ENCODE measurements at places on chromosomes 4 and X. TPM values are rescaled to one million over a fixed set of nuclear protein-coding genes. Genes with fewer than 3 reads are reported as not detected.

Gene DOK7
- total RNA-seq, result 3.4 TPM

Gene MTMR8
- total RNA-seq, result 0.54 TPM

Gene TIGD4
- 0.36 TPM for total RNA-seq

Gene SMIM31
- not detected for total RNA-seq

Gene CLGN
- 0.39 TPM for total RNA-seq

Gene FRMD7
- total RNA-seq, result 0.10 TPM

Gene CT45A5
- not detected for total RNA-seq

Gene ARAP2
- total RNA-seq, result 1.4 TPM

Gene NXF3
- 0.32 TPM for total RNA-seq

Gene PCYT1B
- not detected for total RNA-seq

Gene TMEM156
- total RNA-seq, result not detected

Gene CFAP47
- total RNA-seq, result 0.20 TPM

Gene BLOC1S4
- 15.0 TPM for total RNA-seq

DNA sequence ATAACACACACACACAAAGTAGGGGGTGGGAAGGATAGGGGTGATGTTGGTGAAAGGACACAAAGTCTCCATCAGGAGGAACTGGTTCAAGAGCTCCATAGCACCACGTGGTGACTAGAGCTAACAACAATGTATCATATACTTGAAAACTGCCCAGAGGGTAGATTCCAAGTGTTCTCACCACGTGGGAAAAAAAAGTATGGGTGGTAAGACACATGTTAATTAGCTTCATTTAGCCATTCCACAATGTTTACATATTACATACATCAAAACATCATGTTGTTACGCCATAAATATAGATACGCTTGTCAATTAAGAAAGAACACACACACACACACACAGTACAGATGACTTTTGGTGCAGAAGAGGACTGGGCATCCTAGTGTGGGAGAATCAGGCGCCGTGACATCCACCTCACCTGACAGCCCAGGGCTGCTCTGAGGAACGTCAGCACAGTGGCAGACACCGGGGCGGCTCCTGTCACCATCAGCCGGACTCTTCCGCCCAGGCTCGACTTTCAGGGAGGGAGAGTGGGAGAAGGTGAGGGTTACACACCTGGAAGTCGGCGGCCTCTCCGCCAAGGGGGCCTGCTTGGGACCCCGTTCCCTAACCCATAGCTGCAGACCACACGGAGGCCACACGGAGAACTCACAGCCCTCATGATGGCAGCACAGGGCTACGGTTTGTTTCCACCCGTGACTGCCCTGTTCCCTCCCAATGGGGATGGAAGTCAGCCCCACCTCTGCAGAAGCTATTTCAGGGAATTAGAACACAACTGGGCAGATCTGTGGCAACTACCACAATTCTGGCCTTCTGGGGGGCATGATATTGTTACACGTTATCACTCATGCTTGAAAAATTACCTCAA is 31.8 kb upstream of the CENPU start:
- DNase-seq, result no peak

GRCh38 chr4:155077452-155078229 is 130.8 kb upstream of the NPY2R start:
- no peak for DNase-seq

- DNase-seq, result no peak
Observed at GRCh38 chrX:102548231-102548630, 31.7 kb upstream of the TMSB15A start.

- DNase-seq, result no peak
Observed at GRCh38 chr4:101669832-101670188, 120.7 kb upstream of the BANK1 start.

DNA sequence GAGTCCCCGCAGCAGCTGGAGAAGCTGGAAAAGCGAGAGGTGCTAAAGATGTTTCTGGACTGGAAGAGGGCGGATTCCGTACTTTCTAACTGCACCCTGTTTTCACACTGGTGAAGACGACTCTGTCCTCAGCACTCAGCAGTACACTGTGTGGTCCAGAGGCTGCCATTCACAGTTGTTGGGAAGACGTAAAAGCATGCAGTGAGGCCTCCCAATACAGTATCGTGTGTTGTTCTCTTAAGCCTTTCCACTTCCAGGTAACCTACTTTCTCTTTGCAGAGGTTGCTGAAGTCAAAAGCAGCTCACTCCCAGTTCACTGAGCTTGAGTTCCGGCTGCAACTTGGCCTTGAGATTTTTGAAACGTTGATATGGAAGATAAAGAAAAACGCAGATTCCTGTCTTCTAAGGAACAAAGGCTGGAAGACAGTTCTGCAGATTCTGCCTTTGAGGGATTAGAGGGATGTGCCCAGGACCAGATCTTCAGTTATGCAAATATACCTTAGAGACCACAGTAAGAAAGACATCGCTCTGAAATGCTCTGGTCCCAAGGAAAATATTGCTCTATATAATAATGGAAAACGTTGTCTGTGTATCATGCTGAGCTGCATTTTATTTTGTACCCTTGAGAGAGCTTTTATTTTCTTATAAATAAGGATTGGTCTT is 540.9 kb downstream of the TRIML1 start:
- no peak for DNase-seq

GRCh38 chr4:67922697-67923096 is 38.9 kb upstream of the TMPRSS11D start:
- DNase-seq, result no peak

- no peak for DNase-seq
Observed at GRCh38 chr4:104465201-104465600, 29.5 kb downstream of the CXXC4 start.

DNA sequence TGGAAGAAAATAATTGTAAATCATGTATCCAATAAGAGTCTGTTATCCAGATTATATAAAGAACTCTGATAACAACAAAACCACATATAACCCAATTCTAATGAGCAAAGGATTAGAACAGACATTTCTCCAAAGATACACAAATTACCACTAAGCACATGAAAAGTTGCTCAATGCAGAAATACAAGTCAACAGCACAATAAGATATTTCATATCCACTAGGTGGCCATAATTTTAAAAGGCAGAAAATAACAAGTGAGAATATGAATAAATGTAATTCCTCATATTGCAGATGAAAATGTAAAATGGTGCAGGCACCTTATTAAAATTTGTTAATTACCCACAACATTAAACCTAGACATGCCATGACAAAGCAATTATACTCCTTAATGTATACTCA is 73.9 kb upstream of the ZCCHC13 start:
- no peak for DNase-seq

- no peak for DNase-seq
Observed at GRCh38 chr4:176198316-176198903, 3.0 kb upstream of the SPATA4 start.

DNA sequence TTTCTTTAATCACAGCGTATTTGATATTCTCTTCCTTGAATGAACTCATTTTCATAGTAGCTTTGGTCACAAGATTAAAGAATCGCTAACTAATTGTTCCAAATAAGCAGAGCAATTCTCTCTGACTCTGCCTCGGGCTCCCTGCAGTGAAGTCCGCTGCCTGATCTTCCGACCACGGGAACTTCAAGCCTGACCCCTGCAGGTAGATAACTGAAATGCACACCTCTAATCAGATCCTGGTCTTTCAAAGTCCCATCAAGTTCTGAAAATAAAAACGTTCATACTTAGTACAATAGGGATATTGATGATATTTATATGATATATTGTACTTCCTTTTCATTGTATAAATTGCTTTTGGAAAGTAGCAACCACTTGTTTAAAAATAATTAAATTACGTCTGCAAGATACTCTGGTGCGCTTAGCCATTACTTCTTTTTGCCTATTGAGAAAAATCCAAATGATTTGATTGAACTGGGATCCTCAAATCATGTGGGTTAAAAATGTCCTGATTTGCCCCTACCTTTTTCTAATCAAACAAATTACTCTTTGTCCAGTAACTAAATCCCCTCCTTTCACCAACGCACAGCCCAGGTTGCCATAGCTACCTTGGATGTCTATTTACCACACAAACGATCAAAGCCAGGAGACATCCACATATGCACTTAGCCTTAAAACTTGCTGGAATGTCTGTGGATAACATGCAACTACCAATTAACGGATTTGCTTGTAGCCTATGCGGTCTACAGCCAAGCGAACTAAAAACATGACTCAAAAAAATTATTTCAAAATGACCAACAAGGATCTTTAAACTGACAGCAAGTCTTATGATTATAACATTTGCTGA is 4.2 kb downstream of the MID1 start:
- no peak for DNase-seq

DNA sequence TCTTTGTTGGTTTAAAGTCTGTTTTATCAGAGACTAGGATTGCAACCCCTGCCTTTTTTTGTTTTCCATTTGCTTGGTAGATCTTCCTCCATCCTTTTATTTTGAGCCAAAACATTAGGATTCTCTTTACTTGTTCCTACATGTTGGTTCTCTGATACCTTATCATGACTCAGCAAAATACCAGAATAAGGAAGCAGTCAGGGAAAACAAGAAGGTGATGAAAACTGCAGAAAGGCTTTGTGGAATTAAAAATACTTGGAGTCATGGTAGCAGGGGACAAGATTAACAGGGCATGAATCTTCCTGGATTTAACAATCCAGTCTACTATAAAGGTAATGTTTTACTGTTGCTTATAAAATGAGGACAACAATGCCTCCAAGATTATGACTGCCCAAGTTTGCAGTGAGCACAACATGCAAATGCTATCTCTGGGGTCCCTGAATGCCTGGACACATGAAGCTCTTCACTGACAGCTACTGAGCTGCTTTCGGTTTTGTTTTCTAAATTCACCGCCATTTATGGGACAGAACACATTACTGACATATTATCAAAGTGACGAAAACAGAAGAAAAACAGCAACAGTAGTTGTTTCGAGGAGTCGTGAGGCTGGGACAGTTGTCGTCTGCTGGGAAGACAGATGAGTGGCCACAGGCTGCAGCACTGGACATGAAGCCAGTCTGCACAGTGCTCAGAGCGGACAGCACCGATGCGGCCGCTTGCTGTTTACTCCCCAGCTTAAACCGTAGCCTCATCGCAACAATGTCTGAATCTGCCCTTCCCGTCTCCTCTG is 174.5 kb upstream of the DKK2 start:
- no peak for DNase-seq

- DNase-seq, result no peak
Observed at GRCh38 chr4:152454398-152455011, 81.4 kb downstream of the FBXW7 start.

- DNase-seq, result no peak
Observed at GRCh38 chr4:106355193-106355592, 13.4 kb downstream of the GIMD1 start.

DNA sequence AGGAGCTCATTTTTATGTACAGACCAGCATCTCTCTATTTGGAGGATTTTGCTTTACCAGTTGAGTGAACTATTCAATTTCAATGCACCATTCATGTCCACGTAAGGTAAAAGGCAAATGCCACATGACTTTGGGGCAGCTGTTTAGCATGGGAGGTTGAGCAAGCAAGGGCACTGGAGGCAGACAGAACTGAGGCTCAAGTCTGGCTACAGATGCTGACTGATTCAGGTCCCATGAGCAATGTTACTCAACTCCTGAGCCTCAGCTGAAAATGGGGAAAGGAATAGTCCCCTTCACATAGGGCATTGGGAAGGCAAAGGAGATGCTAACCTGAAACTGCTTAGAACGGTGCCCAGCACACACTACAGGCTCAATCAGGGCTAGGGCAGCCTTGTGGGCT is 93.0 kb upstream of the MTM1 start:
- DNase-seq, result no peak

GRCh38 chrX:24498975-24499374 is 33.9 kb downstream of the PDK3 start:
- DNase-seq, result no peak

GRCh38 chrX:153769865-153770600 is 6.0 kb downstream of the PLXNB3 start:
- DNase-seq, result no peak

DNA sequence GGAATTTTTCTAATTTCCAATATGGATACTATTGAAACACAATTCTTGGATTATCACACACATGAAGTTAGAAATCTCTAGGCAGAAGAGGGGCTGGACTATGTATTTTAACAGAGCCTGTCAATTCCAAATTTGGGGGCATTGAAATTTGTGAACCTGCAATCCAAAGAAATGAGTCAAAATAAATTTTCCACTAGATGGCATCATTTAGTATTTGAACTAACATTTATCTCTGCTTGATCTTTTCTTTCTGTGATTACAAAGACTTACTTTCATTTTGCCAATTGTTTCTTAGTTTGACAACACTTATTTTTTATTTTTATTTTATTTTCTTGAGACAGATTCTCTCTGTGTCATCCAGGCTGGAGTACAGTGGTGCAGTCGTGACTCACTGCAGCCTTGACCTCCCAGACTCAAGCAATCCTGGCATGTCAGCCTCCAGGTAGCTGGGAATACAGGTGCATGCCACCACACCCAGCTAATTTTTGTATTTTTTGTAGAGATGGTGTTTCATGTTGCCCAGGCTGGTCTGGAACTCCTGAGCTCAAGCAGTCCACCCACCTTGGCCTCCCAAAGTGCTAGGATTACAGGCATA is 2.7 kb upstream of the PYURF start:
- DNase-seq, result no peak

- no peak for DNase-seq
Observed at GRCh38 chr4:106614441-106614840, 245.9 kb upstream of the GIMD1 start.

GRCh38 chr4:91472046-91472445 is 831.7 kb upstream of the GRID2 start:
- no peak for DNase-seq

GRCh38 chr4:86968547-86968946 is 33.7 kb downstream of the AFF1 start:
- no peak for DNase-seq

- no peak for DNase-seq
Observed at GRCh38 chr4:145829629-145830395, 108.8 kb downstream of the ZNF827 start.

GRCh38 chr4:84051089-84051488 is 448.0 kb downstream of the NKX6-1 start:
- no peak for DNase-seq

DNA sequence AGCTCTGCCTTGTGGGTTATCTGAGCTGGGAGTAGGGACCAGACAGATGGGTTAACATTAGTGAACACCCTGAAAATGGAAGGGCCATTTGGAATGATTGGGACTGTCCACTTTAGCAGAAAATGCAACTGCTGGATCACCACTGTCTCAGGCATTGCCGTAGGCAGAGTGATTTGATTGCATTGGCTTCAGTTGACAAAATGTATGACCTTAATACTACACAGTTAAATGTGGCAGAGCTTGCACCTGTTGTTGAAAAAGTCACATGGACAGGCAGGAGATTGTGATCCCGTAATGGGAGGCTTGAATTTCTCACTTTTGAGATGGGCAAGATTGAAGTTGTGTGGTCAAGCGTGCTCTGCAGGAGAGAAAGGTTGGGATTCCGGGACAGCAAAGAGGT is 166.5 kb upstream of the PUDP start:
- DNase-seq, result no peak

DNA sequence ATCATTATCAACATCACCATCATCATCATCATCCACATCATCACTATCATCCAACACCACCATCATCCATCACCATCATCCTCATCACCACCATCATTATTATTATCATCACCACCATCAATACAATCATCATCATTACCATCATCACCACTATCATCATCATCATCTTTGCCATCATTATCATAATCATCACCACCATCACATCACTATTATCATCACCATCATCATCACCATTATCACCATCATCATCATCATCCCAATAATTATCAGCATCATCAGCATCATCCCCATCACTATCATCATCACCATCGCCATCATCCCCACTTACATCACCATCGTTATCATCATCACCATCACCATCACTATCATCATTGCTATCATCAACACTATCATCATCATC is 1021.9 kb upstream of the PRKX start:
- no peak for DNase-seq

GRCh38 chr4:163107754-163108153 is 58.9 kb downstream of the NAF1 start:
- DNase-seq, result no peak
